T-helper 17 cell (primary cell): ENCODE measurements at places on chromosomes 2 and 18. TPM values are rescaled to one million over a fixed set of nuclear protein-coding genes. Genes with fewer than 3 reads are reported as not detected.

Gene CD207
- total RNA-seq, result 0.23 TPM

Gene OTOS
- not detected for total RNA-seq

DNA sequence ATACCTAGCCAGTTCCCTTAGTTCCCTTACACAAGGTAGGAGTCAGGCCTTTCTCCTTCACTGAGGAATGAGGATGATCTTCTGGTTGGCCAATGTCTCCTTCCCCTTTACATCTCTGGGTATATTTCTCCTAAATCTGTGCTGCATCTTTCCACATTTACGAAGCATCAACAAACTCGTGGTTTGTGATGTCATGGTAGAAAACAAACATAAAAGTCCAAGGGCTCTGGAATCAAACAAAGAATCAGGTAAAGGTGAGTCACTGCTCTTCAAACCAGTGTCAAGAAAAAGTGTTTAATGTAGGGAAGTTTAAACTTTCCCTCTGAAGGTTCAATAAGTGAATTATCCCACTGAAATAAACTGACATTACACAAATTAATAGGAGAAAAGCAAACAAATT, 122.9 kb downstream of the METTL8 start:
- no peaks in the 10 kb centered on the region for H3K27me3 ChIP-seq
- no peak overlapping the region for H3K27ac ChIP-seq
- DNase-seq, result no peak
- no peak overlapping the region for H3K4me3 ChIP-seq
- no peaks in the 10 kb centered on the region for H3K4me1 ChIP-seq
- H3K36me3 ChIP-seq, result peaks cover 4% of the 10 kb centered on the region

Gene DTYMK
- 11.9 TPM for total RNA-seq

DNA sequence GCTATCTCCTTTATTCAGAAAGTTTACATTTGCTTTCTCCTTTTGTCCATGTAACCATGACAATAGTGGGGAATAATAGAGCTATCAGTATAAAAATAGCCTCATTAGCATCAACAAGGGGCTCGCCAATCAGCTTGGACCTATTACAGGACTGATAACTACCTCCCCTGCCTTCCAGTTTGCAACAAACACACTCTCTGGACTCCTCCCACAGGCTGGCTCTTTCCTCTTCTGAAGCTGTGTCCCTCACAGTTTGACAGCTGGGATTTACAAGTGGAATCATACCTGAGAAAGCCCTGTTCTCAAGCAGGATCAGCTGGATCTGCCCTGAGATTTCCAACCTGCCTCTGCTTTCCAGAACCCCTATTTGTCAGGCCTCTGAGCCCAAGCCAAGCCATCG, 162.5 kb downstream of the GRB14 start:
- H3K27me3 ChIP-seq, result no peaks in the 10 kb centered on the region
- no peak overlapping the region for H3K4me3 ChIP-seq
- DNase-seq, result no peak
- no peaks in the 10 kb centered on the region for H3K36me3 ChIP-seq
